Retina (tissue), 1 donor: ENCODE measurements at places on chromosomes 16 and 17.

GRCh38 chr16:79847569-79847968 is 247.0 kb upstream of the MAF start:
- DNase-seq: no peak

DNA sequence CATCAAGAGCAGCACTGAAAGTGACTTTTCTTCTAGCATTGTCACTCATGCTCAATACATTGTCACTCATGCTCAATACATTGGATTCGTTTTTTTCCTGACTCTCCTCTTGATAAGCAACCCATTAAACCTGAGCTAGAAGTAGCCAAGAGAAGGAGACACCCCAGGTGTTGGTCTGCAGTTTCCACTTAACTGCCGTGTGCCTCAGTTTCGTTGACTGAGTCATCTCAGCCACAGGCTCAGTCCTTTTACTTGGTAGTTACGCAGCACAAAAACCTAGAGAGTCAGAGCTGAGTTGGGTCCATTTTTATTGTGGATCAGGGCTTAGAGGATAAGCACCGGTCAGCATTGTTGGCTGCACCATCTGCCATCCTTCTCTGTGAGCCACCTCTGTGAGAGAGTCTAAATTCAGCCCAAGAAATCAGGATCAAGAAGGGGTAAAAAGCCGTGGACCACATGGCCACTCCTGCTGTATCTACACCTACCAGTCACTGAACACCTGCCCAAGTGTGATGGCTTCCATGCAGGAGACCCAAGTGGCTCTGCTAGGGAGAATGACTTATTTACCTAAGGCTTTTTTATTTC is 11.3 kb downstream of the GINS2 start:
- no peak for DNase-seq

- no peak for DNase-seq
These were observed 10.0 kb downstream of the GPR179 start for GRCh38 chr17:38333635-38334295.

- DNase-seq: peak; percentile 20
These were observed 3.4 kb downstream of the PPP1R9B start for GRCh38 chr17:50146927-50147665.

- no peak for DNase-seq
These were observed 30.2 kb downstream of the SALL1 start for GRCh38 chr16:51120730-51121347.
